ENCODE measurements at places on chromosomes 6 and 20.

GRCh38 chr20:33653218-33653899 lies 8.8 kb upstream of the C20orf144 start:
- peak; percentile 66 for DNase-seq

- DNase-seq, result no peak
These were observed 33.8 kb upstream of the AIG1 start for GRCh38 chr6:143026696-143027449.

- DNase-seq, result no peak
These were observed 1.5 kb downstream of the E2F1 start for GRCh38 chr20:33684533-33685327.

DNA sequence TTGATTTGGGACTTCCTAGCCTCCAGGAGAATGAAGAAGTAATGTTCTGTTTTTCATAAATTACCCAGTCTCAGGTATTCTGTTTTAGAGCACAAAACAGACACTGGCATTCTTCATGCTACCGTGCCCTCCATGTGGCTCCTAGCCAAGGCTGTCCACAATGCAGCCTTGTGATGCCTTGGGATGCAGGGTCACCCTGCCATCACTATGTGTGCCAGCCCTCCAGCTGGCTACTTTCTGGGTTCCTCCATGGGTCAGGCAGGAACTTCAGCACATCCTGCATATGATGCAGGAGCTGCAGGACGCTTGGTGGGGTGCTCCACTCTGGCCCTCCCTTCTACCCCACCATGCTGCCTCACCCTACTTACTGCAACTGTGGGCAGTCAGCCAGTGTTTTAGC lies 38.0 kb upstream of the FAM50B start:
- no peak for DNase-seq

DNA sequence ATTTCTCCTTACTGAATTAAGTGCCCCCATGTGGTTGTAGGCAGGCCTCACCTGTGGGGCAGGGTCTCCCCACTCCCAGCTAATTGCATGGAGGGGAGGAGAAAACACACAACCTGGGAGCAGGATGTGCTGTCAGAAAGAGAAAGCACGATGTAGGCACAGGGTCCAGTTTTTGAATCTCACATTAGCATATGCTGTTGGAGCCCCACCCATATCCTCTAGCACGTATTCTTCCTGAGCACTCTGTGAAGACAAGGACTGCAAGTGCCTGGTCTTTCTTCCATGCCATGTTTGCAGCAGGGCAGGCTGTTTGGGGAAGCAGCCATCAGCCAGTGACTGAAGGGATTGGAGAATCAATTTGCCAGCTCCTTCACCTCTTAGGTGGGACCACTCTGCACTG lies 108.2 kb downstream of the CFAP61 start:
- DNase-seq, result no peak

GRCh38 chr6:49634092-49634835 lies 2.4 kb downstream of the RHAG start:
- no peak for DNase-seq

DNA sequence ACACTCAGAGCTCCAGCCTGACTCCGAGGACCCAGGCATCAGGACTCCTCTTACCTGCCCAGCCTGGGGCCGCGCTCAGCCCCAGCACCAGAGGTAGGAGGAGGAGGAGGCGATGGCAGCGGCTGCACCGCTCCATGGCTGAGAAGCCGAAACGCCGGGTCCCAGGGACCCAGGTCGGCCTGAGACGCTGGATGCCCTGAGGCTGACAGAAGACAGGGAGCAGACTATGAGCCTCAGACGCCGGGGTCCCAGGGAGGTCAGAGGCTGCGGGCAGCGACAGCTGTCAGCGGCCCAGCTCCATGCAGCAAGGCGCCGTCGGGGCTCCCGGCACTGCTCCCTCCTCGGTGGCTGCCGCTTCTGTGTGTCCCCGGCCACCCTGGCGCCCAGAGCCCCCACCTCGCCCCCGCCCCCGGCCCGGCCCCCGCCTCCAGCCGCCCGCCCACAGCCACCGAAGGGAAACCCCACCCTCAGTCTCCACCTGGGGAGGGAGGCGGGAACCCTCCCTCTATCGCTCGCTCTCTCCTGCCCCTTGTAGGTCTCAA lies at the start of gene COL11A2:
TSS of gene COL11A2 (minus strand) at position 363 of the 542 bp plus-strand sequence. CDS start at position 136, 227 bp downstream.
- no peak for DNase-seq

GRCh38 chr6:138592749-138593123 lies 93.4 kb upstream of the NHSL1 start:
- no peak for DNase-seq

DNA sequence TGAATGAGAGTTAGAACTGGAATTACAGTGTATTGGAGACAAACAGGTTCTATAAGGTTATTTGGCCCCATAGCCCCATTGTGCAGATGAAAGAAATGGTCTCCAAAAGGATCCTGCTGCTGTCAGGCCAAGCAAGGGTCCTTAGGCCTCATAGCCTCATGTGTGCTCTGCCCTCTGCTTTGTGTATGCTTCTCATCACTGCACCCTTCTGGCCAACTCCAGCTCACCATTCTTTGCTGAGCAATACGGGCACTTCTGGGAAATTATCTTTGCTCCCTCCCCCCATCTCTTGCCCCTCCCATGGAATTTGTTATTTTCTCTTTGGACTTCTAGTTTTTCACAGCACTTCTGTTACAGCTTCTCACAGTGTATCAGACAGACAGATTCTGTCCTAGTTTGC lies 298.8 kb downstream of the FOXA2 start:
- DNase-seq, result no peak

GRCh38 chr6:125812394-125813292 lies 21.9 kb downstream of the NCOA7 start:
- no peak for DNase-seq

- DNase-seq, result no peak
These were observed 3.1 kb downstream of the NOL4L start for GRCh38 chr20:32581839-32582658.

DNA sequence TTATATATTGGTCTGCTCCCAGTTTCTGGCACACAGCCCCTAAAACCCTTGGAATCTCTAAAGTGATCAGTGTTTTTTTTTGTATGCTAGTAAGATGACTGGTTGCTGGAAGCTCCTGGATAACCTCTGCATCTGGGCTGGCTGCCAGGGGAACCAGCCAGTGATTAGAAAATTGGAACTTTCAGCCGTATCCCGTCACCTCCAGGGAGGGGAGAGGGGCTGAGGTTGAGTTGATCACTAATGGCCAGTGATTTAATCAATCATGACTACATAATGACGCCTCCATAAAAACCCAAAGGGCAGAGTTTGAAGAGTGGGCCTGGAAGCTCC lies 48.0 kb upstream of the NOP56 start:
- DNase-seq, result peak; percentile 29

DNA sequence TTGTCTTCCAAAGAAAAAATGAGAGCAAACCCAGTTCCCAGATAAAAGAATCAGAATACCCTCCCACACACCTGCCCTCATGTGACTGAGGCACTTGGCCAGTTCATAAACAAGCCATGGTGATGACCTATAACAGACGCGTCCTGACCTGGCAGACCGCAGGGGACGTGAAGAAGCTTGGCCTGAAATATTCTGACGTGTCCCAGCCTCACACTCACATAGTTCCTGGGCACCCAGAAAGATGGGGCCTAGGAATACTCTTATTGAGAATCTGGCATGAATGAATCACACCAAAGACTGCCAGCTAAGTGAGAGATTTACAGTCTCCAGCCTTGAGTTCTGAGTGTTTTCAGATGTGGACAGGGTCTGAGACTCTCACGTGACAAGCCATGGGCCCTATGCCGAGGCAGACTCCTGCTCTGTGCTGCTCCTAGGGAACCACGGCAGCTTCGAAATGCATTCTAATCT lies 17.2 kb upstream of the MAP3K4 start:
- DNase-seq, result no peak

DNA sequence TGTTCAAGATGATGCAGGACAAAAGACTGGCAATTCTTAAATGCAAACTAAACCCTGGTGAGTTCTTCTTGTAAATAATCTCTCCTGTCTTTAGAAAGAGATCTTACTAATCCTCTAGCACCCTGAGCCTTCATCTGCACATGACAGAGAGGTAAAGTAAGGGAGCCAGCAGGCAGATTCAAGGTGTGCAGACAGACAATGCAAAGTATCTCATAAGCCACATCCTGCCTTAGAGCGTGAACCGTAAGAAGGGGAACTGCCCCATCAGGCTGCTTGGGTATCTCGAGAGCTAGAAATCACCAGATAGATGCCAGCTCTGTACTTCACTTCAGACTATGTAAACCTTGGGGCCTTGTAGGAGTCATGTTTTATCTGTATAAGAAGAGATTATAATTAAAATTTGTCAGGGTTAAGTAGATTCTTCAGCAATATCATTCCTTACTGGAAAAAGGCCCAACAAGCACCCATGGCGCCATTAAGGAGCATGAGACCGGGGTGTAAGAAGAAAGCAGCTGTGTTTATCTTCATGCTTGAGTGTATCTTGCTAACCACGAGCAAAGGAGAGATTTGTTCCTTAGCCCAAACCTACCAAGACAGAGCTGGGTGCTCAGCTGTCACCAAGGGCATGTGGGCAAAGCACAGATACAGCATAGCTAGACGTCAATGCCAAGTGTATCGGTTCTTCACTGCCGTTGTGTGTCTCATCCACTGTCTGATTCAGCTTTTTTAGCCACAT lies 24.4 kb downstream of the CNR1 start:
- no peak for DNase-seq

- DNase-seq, result no peak
These were observed 606 bp upstream of the ULBP1 start for GRCh38 chr6:149963212-149963461.

DNA sequence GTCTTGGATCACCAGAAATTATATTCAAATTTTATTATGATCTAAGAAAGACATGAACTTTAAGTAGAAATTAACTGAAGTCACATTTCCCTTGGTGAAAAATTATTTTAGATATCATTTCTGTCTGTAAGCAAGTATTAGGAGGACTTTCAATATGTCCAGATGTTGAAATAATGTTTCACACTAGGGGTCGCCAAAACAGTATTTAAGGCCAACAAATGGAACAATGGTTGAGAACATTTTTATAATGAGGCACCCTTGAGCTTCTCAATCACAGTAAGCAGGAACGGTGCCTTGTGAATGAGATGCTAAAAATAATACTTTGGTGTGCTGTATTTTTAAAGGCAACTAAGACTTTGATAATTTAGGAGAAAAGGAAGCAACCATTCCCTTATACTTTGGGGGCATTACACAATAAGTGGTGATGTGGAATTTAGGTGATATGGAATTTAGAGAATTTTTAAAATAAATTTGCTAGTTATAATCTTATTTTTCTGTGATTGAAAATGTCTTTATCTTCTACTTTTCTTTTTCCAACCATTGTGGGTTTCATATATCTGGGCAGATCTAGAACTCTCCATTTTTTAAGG lies 9.6 kb upstream of the SF3B5 start:
- peak; percentile 8 for DNase-seq

GRCh38 chr6:2848851-2849250 lies 7.2 kb upstream of the SERPINB1 start:
- no peak for DNase-seq

DNA sequence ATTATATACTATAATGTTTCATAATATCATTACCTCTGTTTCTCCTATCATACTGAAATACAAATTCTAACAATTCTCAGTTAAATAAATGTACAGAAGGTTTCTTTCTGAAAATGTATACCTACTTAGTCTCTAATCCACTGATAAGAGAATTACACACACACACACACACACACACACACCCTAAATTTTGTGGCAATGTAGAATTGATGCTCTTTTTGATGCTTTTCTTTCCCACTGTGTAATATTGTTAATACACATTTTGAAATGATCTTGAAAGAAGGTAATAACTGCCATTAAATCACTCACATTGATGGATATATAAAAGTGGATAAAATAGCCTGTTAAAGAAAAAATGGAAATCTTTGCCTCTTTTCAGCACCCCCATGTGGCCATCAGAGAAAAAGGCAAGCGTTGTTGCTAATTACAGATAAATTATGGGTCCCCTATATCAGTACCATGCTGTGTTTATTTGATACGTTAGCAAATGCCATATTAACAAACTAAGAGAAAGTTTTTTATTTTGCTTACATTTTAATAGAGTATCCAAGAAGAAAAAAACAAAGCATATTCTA lies 76.6 kb upstream of the VGLL2 start:
- no peak for DNase-seq

DNA sequence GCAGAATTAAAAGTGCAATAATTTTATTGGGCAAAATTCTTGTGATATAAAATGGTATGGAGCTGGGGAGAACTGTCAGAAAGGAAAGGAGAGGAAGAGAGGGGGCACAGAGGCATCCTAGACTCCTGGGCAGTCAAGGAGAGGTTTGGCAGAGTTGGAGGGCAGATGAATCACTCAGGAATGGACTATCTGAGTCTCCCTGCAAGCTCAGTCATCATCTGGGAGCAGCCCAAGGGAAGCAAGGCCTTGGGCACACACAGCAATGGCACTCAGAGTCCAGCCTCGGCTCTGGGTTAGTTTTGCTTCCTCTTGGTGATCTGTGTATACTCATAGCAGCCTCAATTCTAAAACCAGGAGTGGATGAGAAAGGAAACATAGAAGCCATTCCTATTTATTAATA lies 67.2 kb downstream of the SLC22A1 start:
- no peak for DNase-seq

- no peak for DNase-seq
These were observed 542.0 kb upstream of the MARCKS start for GRCh38 chr6:113315165-113315564.

DNA sequence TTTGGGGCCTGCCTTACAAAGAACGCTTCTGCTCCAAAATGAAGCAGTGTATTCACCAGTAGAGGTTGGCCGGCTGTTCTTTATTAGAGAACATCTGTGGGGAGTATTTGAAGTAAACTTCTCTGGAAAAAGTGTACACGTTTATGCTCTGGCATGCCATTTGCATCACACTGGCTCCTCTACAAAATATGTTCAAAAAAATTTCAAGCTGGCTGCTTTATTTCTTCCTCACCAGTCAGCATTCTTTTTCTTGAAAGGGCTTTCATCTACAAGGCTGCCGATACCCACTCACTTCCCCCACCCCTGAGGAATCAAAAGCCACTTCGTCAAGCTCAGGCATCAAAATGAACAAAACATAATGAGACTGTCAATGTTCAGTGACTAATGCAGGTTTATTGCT lies 294.1 kb downstream of the TFAP2B start:
- no peak for DNase-seq
